ENCODE measurements at places on chromosomes 7 and 10.

DNA sequence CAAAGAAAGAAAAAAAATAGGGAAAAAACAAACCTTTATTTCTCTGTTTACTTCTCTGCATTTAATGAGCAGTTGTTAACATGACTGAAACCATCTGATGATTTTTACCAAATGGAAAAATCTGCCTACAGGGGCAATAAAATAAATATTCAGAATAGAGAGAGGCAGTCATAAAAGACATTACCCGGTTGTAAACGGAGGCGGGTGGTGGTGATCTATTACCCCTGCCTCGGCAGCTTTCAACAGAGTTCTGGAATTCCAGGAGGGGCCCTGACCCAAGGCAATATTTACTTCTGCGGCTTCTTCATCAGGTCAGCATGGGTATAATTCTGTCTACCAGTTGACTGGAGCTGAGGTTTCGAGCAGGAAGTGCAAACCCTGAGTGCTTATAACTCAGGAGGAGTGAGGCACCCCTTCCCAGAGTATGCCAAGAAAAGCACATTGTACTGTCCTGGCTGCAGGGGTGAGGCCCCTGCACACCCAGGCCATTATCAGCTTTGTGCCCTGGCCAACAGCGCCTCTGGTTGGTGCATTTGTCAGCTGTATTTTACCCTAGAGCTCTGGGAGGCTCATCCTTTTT, 8.2 kb upstream of the CXCL12 start:
- no peak for DNase-seq

- no peak for DNase-seq
Measured at GRCh38 chr10:90930971-90931871, 10.3 kb upstream of the ANKRD1 start.

DNA sequence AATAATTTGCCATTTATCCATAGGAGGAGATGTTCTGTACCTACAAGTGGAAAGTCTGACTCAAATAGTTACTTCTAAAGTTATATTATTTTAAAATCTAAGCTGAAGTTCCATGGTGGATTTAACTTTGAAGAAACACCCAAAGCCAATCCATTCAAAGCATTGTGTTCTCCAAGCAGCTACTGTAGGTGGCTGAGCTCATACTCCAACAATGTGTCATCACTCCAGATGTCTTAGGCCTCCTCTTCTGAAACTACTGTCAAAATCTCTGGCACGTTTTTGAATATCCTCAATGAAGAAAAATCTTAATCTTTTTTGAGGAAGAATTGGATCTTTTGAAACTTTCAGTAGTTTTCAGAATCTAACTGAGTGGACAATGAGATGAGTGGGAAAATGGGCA, 169.1 kb downstream of the PTEN start:
- DNase-seq: no peak

- DNase-seq: no peak
Measured at GRCh38 chr10:15426558-15426957, 55.5 kb upstream of the FAM171A1 start.

DNA sequence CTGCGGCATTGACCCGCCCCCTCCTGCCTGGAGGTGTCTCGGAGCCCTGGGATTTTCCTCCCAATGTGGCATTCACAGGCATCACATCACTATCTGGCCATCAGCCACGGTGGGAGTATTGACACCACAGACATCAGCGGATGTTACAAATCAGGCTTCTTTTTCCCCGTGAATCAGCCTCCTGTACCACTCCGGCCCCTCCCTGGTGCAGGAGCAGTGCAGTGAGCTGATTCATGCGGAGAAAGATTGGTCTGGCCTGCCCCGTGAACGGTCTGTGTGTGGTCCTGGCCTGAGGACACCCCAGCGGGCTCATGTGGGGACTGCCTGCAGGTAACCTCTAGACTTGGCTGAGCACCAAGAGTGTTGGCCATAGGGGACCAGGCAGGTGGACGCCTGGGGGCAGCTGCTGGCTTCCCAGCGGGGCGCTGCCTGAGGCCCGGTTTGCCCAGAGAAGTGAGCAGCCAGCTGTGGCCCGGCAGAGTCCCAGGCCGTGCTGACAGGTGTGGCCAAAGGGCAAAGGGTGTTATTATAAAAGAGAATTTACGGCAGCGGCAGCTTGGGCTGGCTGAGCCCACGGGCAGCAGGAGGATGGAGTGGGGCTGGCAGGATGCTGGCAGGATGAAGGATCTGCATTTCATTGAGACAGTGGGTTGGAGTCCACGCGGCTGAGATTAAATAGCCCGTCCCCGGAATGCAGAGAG, 32.1 kb upstream of the GNA12 start:
- no peak for DNase-seq

GRCh38 chr10:80371467-80371866, 14.9 kb downstream of the DYDC2 start:
- no peak for DNase-seq

DNA sequence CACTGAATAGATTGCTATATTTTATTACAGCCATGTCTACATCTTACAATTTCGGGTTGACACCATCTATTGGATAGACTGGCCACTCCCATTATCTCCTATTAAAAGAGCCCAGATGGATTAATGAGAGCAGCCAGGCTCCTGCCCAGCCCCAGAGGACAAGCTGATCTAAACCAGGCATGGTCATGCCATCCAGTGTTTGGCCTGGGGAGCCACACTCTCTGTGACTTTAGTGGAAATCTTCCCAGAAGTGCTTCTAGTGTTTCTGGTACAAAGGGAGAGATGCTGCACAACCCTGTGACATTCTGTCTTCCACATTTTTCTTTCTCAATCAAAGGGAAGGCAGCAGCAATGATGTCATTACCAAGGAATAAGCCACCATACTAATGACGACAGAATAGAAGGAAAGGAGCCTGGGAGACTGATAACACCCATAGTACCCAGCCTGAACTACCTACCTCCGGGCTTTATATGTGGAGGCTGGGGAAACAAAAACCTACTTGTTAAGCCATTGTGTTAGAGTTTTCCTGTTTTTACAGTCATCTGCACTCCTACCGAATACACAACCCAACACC, 5.0 kb downstream of the NEBL start:
- DNase-seq: no peak

GRCh38 chr7:27889800-27890199, 149.8 kb downstream of the TAX1BP1 start:
- DNase-seq: no peak

DNA sequence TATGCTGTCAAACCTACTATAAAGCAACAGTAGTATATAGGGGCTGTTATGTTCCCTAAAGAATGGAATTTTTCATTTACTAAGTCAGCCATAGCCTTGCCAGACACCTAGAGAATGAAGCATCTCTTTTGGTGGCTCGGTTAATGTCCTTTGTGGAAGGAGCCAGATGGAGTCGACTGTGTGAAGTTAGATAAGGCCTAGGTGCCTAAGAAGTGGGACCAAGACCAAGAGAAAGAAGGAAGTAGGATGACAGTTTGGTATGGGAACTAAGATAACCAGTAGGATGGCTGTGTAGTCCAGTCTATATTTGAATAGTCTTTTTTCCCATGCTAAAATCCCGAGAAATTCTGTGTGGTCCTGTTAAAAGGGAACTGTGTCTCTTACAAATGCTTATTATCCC, 62.2 kb downstream of the REEP3 start:
- DNase-seq: no peak

- no peak for DNase-seq
Measured at GRCh38 chr7:98565103-98565502, 52.0 kb upstream of the NPTX2 start.

- DNase-seq: no peak
Measured at GRCh38 chr10:59854571-59854970, 51.8 kb downstream of the CCDC6 start.

GRCh38 chr10:71357792-71358265, 38.8 kb downstream of the SLC29A3 start:
- DNase-seq: no peak

DNA sequence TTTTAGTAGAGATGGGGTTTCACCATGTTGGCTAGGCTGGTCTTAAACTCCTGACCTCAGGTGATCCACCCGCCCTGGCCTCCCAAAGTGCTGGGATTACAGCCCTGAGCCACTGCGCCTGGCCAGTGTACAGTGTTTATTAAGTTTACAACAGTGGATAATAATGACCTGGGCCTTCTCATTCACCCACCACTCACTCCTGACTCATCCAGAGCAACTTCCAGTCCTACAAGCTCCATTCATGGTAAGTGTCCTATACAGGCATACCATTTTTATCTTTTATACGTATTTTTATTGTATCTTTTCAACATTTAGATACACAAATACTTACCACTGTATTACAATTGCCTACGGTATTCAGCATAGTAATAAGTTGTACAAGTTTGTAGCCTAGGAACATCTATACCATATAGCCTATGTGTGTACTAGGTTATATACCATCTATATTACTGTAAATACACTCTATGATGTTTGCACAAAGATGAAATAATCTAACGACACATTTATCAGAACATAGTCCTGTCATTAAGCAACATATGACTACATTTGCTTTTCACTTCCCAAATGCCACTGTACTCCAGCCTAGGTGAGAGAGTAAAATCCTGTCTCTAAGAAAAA, 17.1 kb downstream of the HOXA1 start:
- no peak for DNase-seq

GRCh38 chr7:101681170-101682007, 52.3 kb upstream of the MYL10 start:
- DNase-seq: no peak

DNA sequence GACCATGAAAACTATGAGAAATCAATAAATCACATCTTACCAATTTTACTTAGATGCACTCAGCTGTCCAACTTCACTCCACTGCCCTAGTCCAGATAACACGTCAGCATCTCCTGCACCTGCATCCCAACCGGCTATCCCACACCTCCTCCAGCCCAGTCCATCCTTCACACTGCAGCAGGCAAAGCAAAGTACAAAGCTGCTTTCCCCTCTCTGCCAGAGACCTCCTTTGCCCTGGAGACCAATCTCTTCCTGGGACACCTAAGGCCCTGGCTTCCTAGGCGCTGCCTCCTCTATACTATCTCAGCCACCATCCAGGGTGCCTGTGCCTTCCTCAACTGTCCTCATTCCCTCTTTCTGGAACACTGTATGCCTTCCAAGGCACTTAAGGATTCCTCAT, 90.3 kb upstream of the DDC start:
- no peak for DNase-seq

- DNase-seq: no peak
Measured at GRCh38 chr7:138796038-138796615, 1.7 kb upstream of the TMEM213 start.

DNA sequence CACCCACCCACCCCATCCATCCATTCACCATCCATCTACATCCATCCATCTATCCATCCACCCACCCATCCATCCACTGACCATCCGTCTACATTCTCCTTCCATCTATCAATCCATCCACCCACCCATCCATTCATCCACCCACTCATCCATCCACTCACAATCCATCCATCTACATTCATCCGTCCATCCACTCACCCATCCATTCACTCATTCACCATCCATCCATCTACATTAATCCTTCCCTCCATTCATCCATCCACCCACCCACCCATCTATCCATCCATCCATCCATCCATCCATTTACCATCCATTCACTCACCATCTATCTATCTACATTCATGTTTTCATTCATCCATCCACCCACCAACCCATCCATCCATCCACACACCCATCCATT, 292.5 kb downstream of the ADARB2 start:
- DNase-seq: no peak

- no peak for DNase-seq
Measured at GRCh38 chr10:62597226-62597625, 207.3 kb upstream of the ADO start.

- no peak for DNase-seq
Measured at GRCh38 chr7:134712196-134712595, 65.5 kb downstream of the BPGM start.

- DNase-seq: no peak
Measured at GRCh38 chr10:113058523-113059370, 108.7 kb downstream of the TCF7L2 start.
